Stimulated activated CD4-positive, alpha-beta T cell treated with anti-CD3 and anti-CD28 coated beads, TNF-alpha, amount 100 ng/mL, for 48 hours (primary cell): ENCODE measurements at places on chromosomes 1 and 21.

- DNase-seq, result no peak
Observed at GRCh38 chr1:47211796-47212269, 20.2 kb downstream of the TAL1 start.

GRCh38 chr21:26116456-26117011 is 54.0 kb downstream of the APP start:
- no peak for DNase-seq

DNA sequence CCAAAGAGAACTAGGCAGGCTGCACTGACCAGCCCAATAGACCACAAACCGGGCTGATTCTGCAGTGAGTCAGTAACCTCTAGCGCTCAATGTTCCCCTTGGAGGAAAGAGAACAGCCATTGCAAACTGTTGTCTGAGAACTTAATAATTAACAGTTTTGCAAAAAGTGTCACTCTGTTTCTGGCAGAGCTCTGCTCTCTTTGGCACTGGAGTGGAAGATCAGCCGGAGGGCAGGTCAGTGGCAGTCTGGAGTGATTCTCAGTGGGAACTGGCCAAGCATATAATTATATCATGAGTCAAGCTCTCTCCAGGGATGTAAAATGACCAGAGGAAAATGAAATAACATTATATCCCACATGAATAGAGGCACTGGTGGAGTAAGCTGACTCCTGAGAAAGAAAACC is 238.3 kb downstream of the HLX start:
- no peak for DNase-seq

DNA sequence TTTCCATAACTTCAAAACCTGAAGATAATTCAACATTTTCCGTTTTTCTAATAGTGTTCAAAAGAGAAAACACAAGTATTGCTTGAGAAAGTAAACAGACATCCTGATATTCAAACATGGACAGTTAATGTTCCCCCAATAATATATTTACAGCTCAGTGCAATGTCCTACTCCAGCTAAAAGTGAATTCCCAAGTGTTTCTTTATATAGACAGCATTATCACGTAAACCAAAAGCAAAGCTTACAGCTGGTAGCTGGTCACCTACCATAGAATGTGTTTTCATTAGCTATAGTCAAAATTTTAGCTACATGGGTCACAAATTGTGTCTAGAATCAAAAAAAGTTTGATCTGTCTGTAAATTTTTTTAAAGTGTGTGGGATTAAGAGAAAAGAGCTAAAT is 34.9 kb downstream of the WLS start:
- no peak for DNase-seq

- DNase-seq, result no peak
Observed at GRCh38 chr21:37087188-37087587, 14.1 kb downstream of the TTC3 start.

GRCh38 chr1:212189352-212189738 is 95.9 kb upstream of the PPP2R5A start:
- DNase-seq, result no peak

DNA sequence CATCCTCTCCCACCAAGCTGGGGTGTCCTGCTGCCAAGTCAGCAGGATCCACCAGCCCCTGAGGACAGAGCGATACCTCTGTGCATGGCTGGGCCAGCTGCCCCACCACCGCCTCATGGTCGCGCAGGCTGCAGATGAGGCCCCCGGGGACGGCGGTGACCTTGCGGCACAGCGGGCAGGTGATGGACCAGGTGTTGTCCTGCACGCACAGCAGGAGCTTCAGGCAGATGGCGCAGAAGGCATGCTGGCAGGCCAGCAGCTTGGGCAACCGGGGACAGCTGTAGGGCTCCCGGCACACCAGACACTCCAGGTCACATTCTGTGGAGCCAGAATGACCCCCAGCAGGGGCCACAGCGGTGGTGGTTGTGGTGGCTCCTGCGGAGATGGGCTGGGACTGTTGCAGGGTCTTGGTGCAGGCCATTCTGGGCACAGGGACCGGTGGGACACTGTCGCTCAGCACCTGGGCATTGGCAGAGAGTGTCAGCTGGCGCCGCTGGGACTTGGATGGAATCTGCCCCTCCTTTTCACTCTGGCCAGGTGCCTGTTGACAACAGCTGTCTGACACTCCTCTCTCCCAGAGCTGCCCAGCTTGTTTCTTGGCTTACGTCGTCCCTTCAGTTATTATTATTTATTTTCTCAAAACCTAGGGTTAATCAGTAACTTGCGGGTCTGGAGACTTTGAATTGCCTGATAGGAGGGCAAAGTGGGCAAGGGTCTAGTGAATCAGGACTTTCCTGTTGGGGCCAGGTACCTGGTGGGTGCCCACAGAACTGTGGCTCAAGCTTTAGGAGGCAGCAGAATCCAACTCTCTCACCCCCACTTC is at the start of gene RNF186:
RNF186 (minus strand) TSS at position 603 of the 823 bp plus-strand sequence; CDS start at position 421, 182 bp downstream.
- no peak for DNase-seq

- DNase-seq, result no peak
Observed at GRCh38 chr1:210633636-210634035, 304.9 kb downstream of the HHAT start.

DNA sequence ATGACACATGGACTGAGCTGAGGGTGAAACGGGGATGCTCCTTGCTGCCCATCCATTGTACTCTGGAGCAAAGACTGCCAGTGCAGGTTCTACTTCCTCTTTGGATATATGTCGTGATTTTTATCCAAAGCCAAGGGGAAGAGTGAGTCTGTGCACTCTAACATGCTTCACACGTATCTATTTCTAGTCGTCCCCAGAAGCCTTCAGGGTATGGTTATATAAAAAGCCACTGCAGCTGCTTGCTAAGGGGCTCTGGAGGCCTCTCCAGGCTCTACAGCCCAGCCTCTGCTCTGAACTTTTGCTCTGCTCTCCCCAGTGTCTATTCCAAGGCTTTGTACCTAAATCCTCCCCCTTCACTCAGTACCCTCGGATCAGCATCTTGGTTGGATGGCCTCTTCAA is 20.1 kb downstream of the PAFAH2 start:
- no peak for DNase-seq

DNA sequence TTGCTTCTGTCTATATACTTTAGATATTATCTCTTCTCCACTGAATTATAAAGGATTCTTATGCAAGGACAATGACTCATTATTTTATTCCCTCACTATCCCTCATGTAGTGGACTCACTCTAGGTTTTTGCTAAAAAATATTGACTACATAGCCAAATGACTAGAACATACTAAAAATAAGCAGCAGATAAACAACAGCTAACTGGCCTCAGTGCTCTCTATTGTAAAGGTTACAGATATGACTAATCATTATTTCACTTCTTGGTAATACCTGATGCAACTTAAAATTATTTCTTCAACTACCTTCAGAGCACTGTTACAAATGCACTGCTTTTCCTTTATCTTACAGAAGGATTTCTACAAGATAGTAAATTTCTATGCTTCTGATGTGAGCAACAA is 147.6 kb upstream of the DEPDC1 start:
- DNase-seq, result no peak

- DNase-seq, result no peak
Observed at GRCh38 chr1:228246216-228246900, 38.5 kb downstream of the OBSCN start.

- DNase-seq, result no peak
Observed at GRCh38 chr1:41328780-41329640, 32.2 kb upstream of the FOXO6 start.

GRCh38 chr1:10771789-10772188 is 24.7 kb downstream of the CASZ1 start:
- DNase-seq, result no peak

- no peak for DNase-seq
Observed at GRCh38 chr1:222785529-222785928, 29.3 kb upstream of the DISP1 start.

GRCh38 chr1:67347688-67348472 is 40.2 kb downstream of the IL12RB2 start:
- DNase-seq, result no peak

GRCh38 chr1:110600716-110601115 is 5.4 kb downstream of the KCNA2 start:
- DNase-seq, result no peak

- peak; percentile 48 for DNase-seq
Observed at GRCh38 chr1:87131809-87132283, 196.8 kb upstream of the LMO4 start.

GRCh38 chr1:27503844-27504587 is 14.0 kb upstream of the WASF2 start:
- DNase-seq, result no peak

DNA sequence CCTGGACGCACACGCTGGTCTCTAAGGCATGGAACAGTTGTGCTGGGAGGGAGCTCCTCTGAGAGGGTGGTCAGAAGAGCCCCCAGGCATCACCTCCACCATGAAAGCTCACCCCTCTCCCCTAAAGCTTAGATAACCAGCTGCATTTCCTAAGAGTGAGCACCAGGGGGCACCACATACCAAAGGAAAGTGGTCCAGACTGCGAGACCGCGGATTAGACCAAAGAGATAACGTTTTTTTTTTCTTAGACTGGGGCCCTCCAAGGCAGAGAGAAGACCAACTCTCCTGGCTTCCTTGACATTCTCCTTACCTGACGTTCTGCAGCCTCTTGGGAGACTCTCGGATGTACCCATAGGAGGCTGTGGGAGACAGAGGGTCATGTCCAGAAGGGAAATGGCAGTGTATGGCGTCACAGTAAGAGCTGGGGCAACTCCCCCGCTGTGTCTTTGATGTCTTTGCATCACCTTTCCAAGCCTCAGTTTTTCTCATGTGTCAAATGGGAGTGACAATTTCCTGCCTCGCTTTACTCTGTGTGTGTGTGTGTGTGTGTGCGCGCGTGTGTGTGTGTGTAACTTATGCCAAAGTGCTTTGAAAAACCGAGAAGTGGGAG is 12.3 kb upstream of the IFNLR1 start:
- peak; percentile 60 for DNase-seq

DNA sequence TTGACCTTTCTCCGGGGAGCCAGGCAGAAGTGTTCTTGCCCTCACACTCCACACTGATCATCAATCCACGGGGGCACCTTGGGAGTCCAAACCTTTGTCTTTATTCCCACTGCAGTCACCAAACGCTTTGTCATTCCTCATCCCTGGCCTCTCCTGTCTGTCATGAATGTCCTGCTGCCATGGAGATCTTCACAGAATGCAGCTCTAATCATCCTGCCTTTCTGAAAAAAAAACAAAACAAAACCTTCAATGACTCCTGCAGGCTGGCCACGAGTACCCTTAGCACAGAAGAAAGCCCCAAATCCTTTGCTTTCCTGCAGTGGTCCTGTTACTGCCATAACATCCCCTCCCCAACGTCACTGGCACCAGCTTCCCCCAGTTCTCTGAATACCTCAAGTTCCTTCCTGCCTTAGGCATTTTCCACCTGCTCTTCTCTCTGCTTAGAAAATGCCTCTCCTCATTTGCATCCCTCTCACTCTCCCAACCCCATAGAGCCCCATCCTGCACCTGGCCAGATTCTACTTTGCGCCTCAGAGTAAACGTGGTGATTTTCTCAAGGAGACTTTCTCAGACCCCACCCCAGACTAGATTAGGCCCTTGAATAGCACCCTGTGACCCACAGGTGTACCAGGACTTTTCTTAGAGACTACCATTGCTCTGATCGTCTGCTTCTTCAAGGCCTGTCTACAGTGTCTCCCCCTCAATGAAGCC is 131.2 kb downstream of the AK5 start:
- DNase-seq, result no peak

DNA sequence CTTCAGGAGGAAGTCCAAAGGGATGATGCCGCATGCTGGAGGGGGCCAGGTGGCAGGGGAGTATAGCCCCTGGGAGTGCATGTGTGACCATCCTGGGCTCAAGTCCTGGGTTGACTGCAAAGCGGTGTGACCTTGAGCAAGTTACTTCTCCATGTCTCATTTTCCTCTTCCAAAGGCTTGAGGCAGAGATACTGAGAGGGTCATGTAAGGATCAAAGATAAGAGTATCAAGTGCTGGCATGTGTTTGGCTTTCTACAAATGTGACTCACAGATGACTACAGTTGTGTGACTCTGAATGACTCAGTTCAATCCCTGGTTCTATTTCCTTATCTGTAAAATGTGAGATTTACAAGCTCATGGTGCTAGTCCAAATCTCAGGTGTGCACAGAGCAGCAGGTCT is 26.1 kb downstream of the PROK1 start:
- DNase-seq, result no peak

GRCh38 chr1:30109853-30110252 is 613.5 kb downstream of the MATN1 start:
- no peak for DNase-seq

DNA sequence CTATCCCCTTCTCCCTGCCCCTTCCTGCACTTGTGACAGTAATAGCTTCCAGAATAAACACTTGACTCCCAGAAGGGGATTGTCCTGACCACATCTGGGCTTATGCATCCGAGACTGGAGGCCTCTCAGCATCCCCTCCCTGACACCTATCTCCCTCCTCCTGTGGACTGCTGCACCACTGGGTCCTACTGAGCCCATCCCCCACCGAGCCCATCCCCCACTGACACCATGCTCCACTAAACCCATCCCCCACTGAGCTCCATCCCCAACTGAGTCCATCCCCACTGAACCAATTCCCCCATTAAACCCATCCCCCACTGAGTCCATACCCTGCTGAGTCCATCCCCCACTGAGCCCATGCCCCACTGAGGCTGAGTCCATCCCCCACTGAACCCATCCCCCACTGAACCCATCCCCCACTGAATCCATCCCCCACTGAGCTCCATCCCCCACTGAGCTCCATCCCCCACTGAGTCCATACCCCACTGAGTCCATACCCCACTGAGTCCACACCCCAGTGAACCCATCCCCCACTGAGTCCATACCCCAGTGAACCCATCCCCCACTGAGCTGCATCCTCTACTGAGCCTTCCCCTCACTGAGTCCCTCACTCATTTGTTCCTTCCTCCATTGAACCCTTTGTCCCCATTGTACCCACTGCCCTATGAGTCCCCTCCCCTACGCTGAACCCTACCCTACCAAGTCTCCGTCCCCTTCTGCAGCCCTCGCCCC is 5.6 kb downstream of the PDZK1IP1 start:
- DNase-seq, result no peak

- DNase-seq, result no peak
Observed at GRCh38 chr1:117570988-117571409, 34.8 kb upstream of the TENT5C start.

DNA sequence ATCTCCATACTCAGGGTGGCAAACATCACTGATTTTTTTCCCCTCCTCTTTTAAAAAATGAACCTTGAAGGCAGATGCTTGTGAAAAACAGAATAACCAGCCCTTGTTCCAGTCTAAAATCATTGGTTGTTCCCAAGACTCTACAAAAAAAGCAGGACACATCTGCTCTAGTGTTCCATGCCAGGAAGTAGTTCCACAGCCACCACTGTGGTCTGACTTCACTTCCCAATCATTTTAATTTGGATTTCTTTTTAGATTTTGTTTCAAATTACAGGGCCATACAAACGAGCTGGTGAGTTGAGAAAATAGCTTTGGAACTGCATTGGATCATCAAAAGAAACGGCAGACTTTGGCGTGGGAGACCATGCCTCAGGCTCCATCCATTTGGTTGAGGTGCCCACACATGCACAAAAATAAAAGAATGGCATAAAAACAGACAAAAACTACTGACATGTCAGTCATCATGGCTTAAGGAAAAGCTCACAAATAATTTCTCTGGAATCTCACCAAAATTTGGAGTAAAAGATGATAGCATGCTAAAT is 210.0 kb downstream of the GABPA start:
- DNase-seq, result no peak

- no peak for DNase-seq
Observed at GRCh38 chr1:8217011-8217711, 100.8 kb upstream of the SLC45A1 start.
